Activated CD8-positive, alpha-beta memory T cell treated with anti-CD3 and anti-CD28 coated beads for 48 hours (primary cell): ENCODE measurements at places on chromosomes 13 and 19.

DNA sequence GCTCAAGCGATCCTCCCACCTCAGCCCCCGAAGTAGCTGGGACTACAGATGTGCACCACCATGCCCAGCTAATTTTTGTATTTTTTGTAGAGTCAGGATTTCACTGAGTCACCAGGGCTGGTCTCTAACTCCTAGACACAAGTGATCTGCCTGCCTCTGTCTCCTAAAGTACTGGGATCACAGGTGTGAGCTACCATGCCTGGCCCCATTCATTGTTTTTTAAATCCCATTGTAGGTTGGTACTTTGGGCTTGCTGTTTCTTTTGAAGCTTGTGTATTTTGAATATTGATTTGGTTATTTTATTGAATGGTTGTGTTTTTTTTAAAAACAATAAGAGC is 26.7 kb downstream of the ZMYM2 start:
- DNase-seq = no peak

- no peak for DNase-seq
These were observed 29.8 kb downstream of the ZNF571 start for GRCh38 chr19:37564624-37565369.

DNA sequence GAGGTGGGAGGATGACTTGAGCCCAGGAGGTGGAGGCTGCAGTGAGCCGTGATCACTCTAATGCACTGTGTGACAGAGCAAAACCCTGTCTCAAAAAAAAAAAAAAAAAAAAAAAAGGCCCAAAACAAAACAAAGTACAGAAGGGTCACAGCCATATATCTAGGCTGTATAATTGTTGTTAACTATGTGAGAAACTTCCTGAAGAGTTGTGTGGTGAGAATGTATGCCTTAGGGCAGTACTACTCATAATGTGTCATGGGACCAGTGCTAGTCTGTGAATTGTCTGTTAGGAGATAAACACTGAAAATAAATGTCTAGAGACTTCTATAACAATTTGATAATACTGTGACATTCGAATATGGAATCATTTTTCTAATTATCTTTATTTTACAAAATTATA is 43.1 kb downstream of the PAN3 start:
- no peak for DNase-seq

DNA sequence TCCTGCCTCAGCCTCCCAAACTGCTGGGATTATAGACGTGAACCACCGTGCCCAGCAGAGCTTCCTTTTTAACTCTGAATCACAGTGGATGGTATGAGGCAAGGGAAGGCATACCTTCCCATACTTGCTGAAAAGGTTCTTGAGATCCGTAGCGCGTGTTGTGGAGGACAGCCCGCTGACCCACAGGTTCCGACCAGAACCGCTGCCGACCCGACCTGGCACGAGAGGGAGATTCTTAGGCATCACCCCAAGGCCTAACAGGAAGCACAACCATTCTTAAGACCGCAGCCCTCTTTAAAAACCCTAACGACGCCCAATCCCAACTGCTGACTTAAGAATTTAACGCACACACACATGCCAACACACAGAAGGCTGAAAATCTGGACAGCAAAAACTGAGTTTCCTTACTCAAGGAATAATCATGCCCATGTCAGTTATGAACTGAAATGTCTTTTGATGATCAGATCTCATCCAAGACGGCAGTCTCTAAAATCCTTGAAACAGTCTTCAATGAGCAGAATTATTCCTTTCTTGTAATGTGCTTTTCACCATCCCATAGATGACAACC is 12.6 kb downstream of the SAFB2 start:
- no peak for DNase-seq

- no peak for DNase-seq
These were observed 25.5 kb upstream of the TSC22D1 start for GRCh38 chr13:44601586-44601985.

DNA sequence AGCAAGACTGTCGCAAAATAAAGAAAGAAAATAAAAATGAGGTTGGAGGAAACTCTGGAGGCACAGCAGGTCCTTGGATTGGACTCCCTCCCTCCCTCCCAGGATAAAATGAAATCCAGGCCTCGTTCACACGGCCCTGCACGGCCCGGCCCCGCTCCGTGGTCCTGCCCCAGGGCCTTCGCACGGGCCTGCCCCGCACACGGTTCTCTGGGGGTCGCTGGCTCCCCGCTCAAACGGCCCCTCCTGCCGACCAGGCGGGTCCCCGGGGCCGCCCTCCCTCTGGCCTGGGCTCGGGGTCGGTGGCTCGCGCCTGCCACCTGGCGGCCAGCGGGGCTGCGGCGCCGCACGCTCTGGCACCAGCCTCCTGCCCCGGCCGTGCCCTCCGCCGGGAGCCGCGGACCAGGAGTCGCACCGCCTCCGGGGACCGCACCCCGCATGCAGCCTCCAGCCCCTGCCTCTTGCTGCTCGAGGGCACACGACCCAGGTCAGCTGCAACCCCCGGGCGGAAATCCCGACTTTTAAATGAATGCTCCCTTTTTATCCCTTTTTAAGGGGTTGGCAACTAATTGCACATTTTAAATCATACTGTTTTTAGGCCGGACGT is 1.5 kb upstream of the WDR18 start:
- peak; percentile 73 for DNase-seq

- no peak for DNase-seq
These were observed 13.6 kb upstream of the USP29 start for GRCh38 chr19:57105976-57106721.

GRCh38 chr13:31878495-31878894 is 139.2 kb downstream of the RXFP2 start:
- DNase-seq = no peak

DNA sequence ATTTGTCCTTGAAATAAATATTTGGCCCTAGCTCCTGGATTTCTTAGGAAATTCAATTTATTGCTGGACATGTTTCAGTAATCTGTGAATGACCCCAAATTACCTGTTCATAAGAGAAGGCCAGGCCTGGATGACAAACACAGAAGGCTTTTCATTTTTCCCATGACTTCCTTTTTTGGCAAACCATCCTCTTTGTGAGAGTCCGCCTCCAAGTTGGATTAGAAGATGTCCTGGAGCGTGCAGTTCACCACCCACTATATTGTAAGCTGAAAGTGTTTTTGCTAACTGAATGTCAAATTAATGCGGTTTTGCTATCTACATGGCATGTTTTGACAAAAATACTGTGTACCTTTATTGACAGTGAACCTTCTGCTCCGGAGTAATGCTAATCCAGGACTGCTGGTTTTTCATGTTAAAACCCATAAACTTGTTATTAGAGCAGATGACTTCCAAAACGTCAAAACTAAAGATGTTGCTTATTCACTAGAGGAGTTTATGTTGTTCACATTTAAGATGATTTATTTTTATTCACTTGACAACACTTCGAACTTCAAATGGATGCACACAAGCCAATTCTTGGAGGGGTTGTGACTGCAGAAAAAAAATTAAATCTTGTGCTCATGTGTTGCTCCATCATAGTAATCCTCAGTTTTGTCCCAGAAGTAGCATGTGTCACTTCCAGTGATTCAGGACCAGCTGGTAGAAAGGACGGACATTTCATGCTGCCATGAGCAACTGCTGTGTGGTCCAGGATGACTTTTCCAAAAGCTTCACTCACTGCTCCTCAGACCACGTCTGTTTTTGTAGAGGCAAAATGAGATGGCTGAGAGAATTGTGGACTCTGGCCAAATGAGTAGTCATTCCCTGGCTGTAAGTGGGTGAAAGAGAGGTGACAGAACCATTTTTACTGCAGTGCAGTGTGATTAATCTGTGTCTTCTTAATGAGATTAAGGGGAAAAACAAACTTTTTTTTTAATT is 71.0 kb downstream of the ITGBL1 start:
- no peak for DNase-seq

- no peak for DNase-seq
These were observed 11.3 kb downstream of the KHSRP start for GRCh38 chr19:6413291-6413690.

- DNase-seq = no peak
These were observed 4.8 kb downstream of the HAUS8 start for GRCh38 chr19:17070421-17070820.

GRCh38 chr13:96844616-96845015 is 149.7 kb downstream of the OXGR1 start:
- DNase-seq = no peak

- DNase-seq = no peak
These were observed 47.8 kb downstream of the GADD45B start for GRCh38 chr19:2523630-2524311.

DNA sequence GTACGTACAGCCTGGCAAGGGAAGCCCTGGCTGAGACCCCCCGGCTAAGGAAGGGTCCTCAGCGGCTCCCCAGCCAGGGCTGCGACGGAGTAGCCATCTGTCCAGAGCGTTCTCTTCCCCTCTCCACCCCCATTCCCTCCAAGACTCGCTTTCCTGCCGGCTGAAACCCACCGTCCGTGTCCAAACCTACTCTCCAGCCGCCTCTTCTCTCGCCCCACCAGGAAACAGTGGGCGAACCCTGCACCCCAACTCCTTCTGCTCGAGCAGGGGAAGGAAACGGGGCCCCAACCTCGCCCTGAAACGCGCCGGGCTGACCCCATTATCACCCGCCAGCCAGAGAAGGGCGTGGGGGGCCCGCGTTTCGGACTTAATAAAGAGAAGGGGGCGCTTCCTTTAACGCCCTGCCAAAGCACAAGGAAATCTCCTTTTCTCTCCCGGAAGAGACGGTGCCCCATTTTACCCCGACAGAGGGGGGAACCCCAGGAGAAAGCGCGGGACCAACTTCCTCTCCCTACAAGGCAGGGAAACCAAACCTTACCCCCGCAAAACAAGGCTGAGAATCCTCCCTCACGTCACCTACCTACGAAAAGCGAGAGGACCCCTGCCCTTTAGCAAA is 2.5 kb downstream of the ZC3H4 start:
- no peak for DNase-seq

DNA sequence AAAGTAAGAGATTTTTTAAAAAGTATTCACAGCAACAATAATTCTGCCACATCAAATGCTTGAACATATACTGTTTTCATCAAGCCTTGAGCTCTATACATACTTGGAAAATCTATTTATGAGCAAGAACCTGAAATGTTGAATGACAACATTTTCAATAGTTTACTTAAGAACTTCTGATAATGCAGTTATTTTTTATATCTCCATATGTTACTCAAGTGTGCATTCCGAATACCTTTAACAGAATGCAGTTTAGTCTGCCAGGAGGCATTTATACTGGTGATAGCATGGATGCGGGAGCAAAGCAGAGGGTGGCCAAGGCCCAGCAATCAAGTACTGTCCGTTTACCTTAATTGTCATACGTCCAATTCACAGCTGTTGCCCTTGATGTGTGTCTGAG is 589.5 kb downstream of the KCTD12 start:
- DNase-seq = no peak

- no peak for DNase-seq
These were observed 4.9 kb upstream of the ZSWIM4 start for GRCh38 chr19:13790354-13790753.
